ENCODE measurements at places on chromosomes 7 and 10.

DNA sequence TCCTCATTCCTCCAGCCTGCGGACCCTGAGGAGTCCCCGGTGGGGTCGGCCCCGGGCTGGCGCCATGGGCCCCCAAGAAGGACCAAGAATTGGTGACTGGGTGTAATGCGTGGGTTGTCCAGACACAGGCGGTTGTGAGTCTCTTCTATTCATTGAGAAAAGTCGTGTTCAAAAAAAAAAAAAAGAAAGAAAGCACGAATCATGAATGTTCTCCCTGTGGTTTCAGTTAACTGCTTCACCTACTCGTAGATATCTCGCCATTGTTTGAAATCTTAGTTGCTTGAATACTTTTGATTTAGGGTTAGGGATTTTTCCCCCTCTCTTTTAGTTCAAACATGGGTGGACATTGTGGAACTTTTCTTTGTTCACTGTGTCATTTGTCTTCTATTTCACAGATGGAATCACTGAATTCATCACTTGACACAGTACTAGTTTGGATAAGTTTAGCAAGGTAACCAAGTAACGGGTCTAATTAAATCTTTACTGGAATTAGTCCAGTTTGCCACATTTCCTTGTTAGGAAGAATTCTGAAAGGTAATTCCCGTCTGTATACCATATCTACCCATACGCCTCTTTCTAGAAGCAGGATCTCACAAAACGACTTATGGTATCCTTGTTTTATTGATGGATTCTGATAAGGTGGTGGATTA, 775 bp downstream of the STARD3NL start:
- DNase-seq, result peak; percentile 47

- DNase-seq, result no peak
Measured at GRCh38 chr10:130984686-130985085, 326.8 kb downstream of the TCERG1L start.

DNA sequence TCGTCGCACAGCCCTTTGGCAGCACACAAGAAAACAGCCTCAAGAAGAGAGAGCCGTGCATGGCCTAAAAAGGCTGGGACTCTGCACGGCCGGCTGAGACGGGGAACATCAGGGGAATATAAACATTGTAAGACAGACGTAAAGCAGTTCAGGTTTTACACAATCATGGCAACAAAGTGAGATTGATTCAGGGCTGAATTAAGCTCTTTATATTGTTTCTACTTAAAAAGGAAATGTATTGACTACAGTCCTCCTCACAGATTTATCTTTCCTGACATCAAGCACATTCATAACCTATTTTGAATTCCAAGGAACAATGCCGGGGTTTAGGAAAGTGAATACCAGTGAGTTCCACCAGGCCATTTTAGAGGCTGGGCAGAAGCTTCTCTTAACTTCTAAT, 25.2 kb downstream of the SORBS1 start:
- DNase-seq, result peak; percentile 50

GRCh38 chr7:105638902-105639495, 57.7 kb upstream of the EFCAB10 start:
- no peak for DNase-seq

- no peak for DNase-seq
Measured at GRCh38 chr7:22665923-22666322, 61.1 kb upstream of the IL6 start.

- DNase-seq, result no peak
Measured at GRCh38 chr7:55164527-55164926, 145.7 kb downstream of the EGFR start.

DNA sequence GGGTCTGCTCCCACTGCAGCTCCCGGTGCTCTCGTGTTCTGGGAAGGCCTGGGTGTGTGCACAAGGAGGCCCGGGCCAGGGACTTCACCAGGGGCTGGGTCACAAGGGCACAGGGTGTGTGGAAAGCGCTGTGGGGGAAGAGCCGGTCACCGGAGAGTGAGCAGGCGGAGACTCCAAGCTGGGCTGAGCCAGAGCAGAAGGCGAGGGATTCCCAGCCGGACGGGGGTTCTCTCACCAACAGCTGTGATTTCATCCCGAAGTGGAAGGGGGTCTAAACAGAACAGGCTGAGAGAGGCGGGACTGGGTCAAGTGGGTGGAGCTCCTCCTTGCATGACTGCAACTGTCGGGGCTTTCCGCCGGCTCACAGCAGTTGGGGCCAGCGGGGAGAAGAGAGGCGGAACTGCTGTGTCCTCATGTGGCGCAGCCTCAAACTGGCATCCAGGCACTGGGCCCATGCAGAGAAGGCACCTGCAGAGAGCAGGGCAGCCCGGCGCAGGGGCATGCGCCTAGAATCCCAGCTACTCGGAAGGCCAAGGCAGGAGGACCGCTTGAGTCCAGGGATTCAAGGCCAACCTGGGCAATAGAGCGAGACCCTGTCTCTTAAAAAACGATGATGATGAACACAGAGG, 7.6 kb upstream of the ORAI2 start:
- DNase-seq, result peak; percentile 78

- DNase-seq, result peak; percentile 38
Measured at GRCh38 chr7:49852619-49853462, 79.4 kb downstream of the VWC2 start.

DNA sequence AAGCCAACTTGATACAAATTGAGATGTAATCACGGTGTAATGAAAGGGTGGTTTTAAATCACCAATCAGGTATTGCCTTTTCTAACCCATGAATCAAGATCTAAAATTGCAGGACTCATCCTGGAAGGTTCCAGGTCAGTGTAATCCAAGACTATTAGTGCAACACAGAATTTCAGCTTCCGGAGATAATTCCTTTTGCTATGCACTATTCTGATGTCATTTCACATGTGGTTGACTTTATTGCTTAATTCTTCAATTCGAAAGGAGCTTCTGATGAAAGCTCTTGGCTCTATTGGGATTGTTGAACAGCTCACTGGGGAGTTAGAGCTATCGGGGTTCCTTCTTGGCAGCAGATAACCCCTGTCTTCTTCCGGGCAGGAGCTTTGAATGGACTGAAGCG, 147.4 kb upstream of the INSYN2A start:
- peak; percentile 35 for DNase-seq

Measured in fibroblast of villous mesenchyme (primary cell).